ENCODE measurements at places on chromosomes 16 and 17. TPM values are rescaled to one million over a fixed set of nuclear protein-coding genes. Genes with fewer than 3 reads are reported as not detected.

GRCh38 chr16:85137323-85138072 is 25.2 kb upstream of the CIBAR2 start:
- no peak for DNase-seq

GRCh38 chr16:86799367-86799766 is 221.0 kb downstream of the FOXL1 start:
- no peak for DNase-seq

GRCh38 chr17:46732160-46732559 is 86.3 kb downstream of the WNT3 start:
- DNase-seq, result no peak

The QRICH2 gene
- polyA plus RNA-seq, result 3.5 TPM

The KRT12 gene
- 0.08 TPM for polyA plus RNA-seq

DNA sequence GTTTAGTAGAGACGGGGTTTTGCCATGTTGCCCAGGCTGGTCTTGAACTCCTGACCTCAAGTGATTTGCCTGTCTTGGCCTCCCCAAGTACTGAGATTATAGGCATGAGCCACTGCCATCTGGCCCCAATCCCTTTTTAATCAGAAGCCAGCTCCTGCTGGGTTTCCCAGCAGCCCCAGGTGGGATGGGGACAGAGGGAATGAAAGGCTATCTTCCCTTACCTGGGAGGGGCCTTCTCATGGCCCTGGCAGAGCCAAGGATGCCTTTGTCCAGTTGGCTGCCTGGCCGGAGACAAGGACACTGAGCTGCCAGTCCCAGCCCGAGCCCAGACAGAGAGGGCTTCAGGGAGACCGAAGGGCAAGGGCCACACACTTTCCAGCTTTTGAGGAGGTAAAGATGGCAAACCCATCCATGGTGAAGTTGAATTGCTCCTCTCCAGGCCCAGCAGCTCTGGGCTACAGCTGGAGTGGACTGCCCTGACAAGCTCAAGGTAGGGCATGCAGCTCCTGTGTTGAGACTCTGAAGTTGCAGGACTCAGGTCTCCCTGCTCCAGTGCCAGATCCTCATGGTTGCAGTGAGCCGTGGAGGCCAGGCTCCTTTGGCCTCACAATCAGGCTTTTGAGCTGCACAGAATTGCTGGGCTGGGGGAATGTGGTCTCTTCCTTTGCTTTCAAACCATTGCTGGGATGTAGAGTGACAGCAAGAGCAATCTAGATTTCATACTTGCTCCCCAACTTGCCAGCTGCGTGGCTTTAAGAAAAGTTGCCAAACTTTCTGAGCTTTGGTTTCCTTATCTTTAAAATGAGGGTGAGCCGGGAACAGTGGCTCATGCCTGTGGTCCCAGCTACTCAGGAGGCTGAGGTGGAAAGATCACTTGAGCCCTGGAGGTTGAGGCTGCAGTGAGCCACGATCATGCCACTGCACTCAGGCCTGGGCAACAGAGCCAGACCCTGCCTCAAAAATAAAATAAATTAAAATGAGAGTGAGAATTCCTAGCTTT is 44.5 kb upstream of the IL34 start:
- DNase-seq, result no peak

GRCh38 chr16:82197540-82198240 is 27.7 kb upstream of the MPHOSPH6 start:
- no peak for DNase-seq

- DNase-seq, result no peak
Observed at GRCh38 chr16:12542818-12543699, 260.6 kb downstream of the CPPED1 start.

DNA sequence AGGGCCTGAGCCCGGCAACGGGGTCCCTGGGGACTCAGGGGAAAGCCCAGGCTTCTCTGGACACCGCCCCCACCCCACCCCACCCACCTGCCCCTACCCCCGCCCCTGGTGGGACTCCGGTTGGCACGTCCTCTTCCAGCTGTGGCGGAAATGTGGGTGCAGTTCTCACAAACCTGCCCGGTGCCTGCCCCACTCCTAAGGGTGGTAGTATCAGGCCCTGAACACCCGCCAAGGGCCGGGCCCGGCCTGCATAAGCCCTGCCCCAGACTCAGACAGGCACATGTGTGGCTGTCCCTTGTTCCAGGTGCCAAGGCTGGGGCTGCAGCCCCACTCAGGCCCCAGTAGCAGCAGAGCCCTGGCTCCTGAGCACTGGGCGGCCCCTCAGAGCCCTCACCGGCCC is 58.1 kb downstream of the ACTG1 start:
- no peak for DNase-seq
